ENCODE measurements at places on chromosomes 1 and 21.

- DNase-seq, result no peak
Observed at GRCh38 chr1:215018555-215018954, 64.0 kb upstream of the KCNK2 start.

DNA sequence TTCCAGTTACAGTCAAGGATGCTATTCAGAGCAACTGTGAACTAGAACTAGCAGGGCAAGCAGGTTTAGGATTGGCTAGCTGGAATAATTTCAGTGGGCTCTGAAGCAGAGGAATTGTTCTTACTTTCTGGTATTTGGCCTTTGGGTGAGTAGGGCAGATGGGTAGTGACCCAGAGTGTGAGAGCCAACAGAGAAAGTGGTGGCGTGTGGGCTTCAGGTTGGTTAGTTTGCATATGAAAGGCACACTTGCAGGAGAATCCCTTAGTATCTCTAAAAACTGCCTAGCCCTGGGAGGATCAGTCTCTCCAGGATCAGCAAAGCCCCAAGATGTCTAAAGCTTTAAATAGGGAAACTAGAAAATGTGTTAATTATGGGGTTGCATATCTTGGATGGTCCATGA, 67.6 kb upstream of the LRRC8B start:
- no peak for DNase-seq

DNA sequence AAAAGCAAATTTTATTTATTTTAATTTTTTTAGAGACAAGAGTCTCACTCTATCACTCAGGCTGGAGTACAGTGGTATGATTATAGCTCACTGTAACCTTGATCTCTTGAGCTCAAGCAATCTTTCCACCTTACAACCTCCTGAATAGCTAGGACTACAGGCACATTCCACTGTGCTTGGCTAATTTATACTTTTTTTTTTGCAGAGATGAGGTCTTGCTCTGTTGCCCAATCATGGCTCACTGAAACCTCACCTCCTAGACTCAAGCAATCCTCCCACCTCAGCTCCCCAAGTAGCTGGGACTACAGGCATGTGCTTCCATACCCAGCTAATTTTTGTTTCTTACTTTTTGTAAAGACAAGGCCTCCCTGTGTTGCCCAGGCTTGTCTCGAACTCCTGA, 49.5 kb downstream of the DR1 start:
- no peak for DNase-seq

DNA sequence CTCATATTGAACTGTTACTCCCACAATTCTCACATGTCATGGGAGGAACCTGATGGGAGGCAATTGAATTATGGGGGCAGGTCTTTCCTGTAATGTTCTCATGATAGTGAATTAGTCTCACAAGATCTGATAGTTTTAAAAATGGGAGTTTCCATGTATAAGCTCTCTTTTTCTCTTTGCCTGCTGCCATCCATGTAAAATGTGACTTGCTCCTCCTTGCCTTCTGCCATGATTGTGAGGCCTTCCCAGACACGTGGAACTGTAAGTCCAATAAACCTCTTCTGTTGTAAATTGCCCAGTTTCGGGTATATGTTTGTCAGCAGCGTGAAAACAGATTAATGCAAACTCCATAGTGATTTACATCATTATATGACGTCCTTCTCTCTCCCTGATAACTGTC, 759.7 kb upstream of the RGS18 start:
- DNase-seq, result no peak

DNA sequence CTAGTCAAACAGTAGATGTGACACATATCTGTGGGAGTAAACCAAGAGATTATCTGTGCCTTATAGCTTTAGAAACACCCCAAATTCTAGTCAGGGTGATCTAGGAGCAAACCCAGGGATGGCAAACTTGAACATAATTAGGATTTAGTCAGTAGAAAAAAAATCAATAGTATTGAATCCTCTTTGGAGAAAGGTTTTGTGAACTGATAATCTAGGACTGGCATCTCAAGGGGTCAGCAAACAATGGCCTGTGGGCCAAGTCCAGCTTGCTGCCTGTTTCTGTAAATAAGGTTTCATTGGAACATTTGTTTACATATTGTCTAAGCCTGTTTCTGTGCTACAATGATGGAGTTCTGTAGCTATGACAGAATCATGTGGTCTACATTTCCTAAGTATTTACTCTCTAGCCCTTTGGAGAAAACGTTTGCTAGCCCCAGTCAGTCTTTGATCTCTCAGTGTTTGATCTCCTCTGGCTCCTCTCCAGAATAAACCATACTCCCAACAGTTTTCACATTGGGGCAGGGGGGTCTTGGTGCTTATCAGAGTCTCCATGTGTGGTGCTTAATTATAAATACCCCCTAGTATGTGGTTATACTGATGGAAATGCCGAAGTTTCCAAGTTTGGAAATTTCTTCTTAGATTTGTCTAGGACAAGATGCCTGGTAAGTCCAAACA, 385.8 kb downstream of the NTNG1 start:
- DNase-seq, result no peak

- DNase-seq, result peak; percentile 71
Observed at GRCh38 chr1:207084701-207085180, 3.9 kb upstream of the C4BPB start.

DNA sequence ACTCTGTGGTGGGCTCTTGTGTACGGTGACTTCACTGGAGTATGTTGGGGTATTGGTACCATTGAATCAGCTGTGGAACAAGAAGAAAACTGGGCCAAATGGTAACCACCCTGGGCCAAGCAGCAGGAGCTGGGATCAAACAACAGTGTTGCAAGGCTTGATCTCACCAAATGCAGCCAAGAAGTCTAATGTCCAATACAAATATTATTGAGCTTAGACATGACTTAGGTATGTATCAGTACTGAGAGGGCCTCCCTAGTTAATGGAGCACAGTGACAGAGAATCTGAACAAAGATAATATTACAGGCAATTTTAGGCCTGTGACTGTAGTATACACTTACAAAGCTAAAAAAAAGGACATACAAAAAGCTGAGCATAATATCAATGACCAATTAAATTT, 604.8 kb downstream of the PLA2G4A start:
- no peak for DNase-seq

DNA sequence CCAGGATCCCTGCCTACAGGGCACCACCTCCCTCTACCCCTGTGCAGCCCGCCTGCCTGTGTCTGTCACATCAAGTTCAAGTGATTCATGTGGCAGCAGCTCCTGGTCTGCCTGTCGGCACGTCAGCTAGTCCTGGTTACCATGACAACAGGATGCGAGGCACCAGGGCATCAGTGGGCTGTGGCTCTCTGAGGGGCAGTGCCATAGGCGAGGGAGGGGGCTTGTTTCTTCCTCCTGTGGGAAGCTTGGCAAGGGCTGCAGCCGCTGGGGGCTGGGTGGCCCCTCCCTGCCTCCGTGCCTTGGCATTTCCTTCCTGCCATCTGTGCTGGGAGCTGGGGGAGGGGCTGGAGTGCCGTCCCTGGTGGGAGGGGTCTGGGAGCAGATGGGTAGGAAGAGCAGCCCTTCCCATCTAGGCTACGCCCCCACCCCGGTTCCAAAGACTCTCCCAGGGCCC, 43.1 kb downstream of the FOXO6 start:
- DNase-seq, result peak; percentile 76

DNA sequence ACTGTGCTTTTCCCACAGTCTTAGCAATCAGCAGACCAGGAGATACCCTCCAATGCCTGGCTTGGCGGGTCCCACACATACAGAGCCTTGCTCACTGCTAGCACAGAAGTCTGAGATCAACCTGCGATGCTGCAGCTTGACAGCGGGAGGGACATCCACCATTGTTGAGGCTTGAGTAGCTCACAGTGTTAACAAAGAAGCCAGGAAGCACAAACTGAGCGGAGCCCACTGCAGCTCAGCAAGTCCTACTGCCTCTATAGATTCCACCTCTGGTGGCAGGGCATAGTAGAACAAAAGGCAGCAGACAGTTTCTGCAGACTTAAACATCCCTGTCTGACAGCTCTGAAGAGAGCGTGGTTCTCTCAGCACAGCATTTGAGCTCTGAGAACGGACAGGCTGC, 33.4 kb downstream of the MNDA start:
- no peak for DNase-seq

DNA sequence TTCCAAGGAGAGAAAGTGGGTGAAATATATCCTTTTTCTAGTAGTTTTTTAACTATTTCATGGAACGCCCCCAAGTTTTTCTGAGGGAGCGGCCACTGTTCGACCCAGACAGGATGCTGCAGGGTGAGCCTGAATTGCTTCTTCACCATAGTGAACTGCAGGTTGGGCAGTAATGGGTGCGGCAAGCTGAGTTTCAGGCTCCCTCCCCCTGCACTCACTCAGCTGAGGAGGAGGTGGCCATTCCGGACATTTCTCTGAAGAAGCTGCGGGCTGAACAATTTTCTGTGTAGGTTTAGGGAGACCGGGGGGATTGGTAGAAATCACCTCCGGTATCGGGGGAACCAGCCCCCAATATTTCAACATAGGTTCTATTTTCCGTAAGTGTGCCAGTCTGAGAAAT, 8.2 kb downstream of the DAP3 start:
- DNase-seq, result no peak

DNA sequence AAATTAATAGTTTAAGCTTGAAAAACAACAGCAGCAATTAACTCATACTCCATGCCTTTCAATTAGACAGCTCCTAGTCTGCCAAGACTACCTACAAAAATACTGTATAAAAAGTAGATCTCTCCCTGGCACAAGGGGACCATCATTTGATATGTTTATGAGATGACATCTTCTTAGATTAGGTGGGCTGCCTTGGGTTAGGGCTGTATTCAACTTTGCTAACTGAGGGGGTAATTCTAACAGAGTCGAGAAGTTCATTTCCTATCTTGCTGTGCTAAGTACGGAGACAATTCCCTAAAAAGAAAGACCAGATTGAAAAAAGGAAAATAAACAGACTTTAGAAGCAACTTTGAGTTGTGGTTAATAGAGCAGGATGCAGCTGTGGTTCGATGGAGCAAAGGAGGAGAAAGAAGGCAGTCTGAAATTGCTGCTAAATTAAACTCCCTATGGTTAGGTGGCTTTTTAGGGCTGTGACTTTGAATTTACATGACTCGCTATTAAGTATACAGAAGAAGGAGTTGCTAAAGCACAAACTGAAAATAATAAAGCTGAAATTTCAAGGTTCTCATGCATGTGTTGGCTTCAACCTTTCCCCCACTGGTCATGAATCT, 75.4 kb downstream of the CDC7 start:
- peak; percentile 10 for DNase-seq

GRCh38 chr1:67339623-67340343, 32.1 kb downstream of the IL12RB2 start:
- no peak for DNase-seq

DNA sequence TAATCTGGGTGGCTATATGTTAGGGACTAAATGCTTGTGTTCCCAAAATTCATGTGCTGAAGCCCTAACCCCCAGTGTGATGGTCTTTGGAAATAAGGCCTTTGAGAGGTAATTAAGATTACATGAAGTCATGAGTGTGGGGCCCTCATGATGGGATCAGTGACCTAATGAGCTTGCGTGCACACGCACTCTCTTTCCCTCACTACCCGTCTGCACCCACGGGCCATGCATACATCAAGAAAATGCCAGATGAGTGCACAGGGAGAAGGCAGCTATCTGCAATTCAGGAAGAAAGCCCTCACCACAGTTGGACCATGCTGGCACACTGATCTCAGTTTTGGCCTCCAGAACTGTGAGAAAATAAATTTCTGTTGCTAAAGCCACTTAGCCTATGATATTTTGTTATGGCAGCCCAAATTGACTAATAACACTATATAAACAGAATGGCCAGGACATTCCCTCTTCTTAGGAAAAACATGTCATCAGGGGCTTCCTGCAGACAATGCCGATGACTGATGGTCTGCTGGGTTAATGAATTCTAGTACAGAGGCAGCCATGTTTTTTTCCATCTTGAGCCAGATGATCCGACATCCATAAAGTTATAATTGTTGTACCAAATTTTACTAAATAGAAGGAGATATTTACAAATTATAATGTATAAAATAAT, 18.1 kb upstream of the MYOG start:
- DNase-seq, result no peak

- DNase-seq, result no peak
Observed at GRCh38 chr1:158054721-158055120, 61.3 kb downstream of the KIRREL1 start.

All from RPMI8226 (cell line).